ENCODE measurements at places on chromosomes 4 and X.

DNA sequence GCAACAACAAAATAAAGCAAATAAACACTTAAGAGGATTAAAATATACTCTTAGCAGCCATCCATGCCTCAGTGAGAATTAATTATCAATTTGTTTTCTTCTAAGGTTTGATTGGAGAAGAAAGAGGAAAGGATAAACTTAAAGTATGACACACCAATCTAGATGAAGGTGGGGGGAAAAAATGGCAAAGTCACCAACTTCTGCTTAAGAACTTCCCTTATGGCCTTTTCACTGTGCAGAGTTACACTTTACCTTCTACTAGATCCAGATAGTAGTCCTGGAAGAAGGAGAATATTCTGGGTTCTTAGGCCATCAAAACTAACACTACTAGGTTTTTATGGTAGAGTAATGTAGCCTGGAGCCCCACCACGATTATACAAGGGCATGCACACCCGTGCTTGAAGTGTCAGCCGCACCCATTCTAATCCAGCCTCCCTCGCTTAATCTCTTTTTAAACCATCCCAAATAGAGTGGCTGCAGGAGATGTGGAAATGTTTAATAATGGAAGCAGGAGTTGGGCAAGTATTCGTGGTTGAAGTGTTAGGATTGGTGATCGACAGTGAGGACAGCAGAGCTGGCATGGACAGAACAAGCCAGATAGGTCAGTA is 14.1 kb downstream of the ENPEP start:
- no peak for DNase-seq

DNA sequence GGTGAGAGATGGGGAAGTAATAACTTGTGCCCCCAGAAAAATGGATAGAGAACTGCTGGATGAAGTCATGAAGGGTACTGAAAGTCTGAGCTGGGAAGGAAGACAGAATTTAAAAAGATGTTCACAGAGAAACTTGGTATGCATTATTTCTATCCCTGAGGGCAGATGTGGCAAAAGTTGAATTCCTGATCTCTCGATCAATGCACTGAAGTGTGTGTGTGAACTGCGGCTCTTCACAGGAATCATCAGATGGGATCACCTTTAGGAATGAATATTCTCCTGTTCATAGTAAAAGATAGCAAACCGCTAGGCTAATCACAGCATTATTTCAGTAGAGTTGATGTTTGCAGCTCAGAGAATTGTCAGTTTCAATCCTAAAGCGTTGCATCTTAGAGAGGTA is 86.4 kb downstream of the ELOVL6 start:
- no peak for DNase-seq

DNA sequence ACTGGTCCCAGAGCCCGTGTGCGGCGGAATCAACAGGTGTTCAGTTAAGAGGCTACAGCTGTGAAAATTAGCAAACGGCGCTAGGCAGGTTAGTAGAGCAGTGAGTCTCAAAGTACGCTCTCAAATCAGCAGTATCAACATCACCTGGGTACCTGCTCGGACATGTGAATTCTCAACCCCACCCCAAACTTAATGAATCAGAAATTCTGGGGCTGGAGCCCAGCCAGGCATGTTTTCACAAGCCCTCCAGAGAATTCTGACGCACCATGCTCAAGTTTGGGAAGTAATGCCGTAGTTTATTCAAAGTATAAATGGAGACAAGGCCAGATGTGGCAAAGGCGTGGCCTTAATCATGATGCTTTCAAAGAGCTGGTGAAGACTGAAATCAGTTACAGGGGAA is 58.2 kb upstream of the PTCHD1 start:
- no peak for DNase-seq

GRCh38 chrX:99384594-99385374 is 1025.3 kb downstream of the PCDH19 start:
- no peak for DNase-seq

- no peak for DNase-seq
Observed at GRCh38 chrX:96447161-96447560, 237.5 kb upstream of the DIAPH2 start.
